ENCODE measurements at places on chromosomes 5 and 9.

DNA sequence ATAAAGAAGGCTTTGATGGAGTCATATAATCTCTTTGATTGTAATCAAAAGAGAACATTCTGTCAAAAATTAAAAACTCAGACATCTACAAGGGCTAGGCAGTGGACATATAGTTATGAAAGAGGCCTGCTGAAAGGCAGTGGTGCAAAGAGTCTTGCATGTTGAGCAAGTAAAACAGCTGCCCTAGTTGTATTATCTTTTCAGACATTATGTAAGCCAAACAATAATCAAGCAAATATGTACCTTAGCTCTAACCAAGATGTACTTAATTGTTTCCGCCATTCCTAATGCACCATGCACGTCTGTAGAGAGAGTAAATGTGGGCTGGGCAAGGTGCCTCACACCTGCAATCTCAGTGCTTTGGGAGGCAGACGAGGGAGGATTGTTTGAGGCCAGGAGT is 14.3 kb downstream of the GAPT start:
- no peak for DNase-seq

DNA sequence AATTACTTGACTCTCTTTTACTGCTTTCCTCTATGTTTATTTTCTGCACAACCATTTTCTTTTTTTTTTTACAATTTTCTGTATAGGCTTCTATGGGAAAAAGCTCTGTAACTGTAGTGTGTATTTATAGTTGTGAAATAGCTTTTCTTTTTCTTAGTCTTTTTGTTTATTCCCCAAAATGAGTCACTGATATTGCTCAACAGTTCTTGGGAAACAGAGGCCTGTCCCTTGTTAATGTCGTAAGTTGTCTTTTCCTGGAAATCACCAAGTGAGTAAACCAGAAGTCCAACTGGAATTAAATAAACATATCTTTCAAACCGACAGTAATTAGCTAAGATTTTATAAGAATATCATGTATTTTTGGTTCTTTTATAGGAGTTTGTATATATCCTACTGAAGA is 325.1 kb upstream of the PRR16 start:
- no peak for DNase-seq

DNA sequence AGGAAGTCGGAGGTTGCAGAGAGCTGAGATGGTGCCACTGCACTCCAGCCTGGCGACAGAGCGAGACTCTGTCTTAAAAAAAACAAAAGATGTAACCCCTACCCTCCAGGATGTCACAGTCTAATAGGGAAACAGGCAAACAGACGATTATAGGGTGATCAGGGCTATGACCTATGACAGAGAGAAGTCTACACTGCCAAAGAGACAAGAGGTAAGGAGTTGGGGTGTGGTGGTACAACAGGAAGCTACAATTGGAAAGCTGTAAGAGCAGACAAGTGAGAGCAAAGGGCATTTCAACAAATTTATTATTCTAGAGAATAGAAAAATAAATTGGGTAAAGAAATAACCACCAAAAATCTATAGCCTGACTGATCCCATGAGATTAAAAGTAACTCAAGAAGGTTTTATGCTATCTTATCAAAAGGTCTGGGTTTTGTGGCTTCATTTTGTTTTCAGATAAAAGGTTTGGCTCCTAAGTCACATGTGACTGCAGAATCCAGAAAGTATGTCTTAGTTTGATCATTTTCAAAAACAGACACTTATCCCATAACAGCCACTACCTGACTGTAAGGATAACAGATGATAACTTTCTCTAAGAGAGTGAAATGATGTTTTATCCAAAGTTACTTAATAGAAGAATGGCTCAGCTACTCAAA is 7.3 kb downstream of the CDC26 start:
- DNase-seq: no peak

GRCh38 chr9:127167560-127168326 is 45.3 kb upstream of the ANGPTL2 start:
- DNase-seq: no peak

DNA sequence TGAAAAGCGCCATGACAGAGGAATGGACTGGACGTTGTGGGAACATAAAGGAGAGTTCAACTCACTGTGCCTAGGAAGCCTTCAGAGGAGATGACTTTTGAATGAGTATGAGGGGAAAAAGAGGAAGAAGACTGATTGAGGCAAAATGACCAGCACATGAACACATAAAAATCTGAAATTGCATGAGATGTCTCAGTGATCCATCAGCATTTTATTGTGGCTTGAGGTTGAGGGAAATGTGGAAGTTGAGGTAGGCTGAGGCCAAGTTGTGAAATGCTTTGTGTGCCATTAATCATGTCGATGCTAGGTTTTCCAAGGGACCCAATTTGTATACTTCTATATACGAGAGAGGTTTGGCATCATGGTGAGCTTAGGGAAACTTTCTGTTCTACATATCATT is 140.9 kb upstream of the TLX3 start:
- no peak for DNase-seq

- no peak for DNase-seq
These were observed 31.3 kb downstream of the LHX6 start for GRCh38 chr9:122197426-122197825.

GRCh38 chr5:136999787-137000186 is 499.3 kb downstream of the SPOCK1 start:
- no peak for DNase-seq

- no peak for DNase-seq
These were observed 135.1 kb upstream of the ERCC6L2 start for GRCh38 chr9:95740217-95741004.

GRCh38 chr5:67092535-67092934 is 104.1 kb downstream of the CD180 start:
- no peak for DNase-seq

DNA sequence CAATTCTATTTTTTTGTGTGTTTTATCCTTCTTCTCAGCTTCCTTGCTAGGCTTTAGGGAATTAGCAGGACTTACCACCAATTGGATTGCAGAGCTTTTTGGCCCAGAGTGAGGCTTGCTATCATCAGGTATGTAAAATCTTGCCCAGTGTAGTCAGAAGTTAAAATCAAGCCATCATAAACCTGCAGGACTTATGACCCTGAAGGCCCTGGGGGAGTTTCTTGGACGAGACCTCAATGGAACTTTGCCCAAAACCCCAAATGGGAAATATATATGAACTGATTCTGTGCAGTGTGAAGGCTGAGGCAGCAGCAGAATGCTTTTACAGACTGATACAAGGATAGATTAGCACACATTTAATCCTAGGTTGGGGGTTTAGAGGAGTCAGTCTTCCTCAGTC is 287.0 kb downstream of the SH3GL2 start:
- no peak for DNase-seq

DNA sequence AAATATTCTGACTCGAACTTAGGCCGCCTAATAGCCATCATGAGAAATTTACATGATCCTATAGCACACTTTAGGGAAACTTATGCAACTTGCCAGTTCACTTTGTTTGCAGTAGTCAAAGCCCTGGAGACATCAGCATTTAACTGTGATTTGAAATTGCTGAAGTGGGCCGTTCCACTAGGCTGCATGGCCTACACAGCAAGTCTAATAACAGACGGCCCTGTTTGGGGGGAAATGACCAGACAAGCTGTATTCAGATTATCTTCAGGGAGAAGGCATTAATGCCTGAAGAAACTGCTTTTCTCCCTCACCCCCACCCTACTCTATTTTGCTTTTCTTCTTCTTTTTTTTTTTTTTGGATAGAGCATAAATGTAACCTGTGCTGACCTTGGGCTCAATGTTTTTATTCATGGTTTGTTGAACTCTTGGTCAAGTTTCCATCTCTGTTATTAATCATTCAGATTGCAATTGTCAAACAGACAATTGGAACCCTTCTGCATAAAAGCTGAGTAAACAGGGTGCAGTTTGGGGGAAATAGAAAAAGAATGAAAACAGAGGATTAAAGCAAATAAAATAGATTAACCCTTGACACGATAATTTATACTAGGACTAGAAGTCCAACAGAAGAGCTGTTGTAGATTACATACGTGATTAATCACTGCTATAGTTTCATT is 1928.2 kb upstream of the WWC1 start:
- no peak for DNase-seq

GRCh38 chr5:82992646-82993045 is 84.5 kb downstream of the TMEM167A start:
- DNase-seq: no peak

GRCh38 chr5:110099572-110099971 is 409.8 kb downstream of the MAN2A1 start:
- no peak for DNase-seq

DNA sequence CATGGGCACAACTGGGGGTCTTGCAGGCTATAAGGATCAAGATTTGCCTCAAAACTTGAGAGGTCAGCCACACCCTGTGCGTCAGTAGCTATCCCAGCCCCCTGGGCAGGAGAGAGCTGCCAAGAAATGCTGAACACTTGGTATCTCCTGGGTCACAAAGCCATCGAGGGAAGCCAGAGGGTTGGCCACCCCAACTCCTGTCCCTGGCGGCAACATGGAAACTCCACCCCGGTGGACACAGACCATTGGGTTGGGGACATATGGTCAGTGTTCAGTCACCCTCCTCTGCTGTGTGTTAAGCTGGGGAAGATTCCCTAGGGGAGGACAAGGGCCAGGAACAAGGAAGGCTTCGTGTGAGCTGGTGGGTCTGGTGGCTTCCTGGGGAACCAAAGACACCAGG is 140.6 kb downstream of the C5orf15 start:
- DNase-seq: no peak

DNA sequence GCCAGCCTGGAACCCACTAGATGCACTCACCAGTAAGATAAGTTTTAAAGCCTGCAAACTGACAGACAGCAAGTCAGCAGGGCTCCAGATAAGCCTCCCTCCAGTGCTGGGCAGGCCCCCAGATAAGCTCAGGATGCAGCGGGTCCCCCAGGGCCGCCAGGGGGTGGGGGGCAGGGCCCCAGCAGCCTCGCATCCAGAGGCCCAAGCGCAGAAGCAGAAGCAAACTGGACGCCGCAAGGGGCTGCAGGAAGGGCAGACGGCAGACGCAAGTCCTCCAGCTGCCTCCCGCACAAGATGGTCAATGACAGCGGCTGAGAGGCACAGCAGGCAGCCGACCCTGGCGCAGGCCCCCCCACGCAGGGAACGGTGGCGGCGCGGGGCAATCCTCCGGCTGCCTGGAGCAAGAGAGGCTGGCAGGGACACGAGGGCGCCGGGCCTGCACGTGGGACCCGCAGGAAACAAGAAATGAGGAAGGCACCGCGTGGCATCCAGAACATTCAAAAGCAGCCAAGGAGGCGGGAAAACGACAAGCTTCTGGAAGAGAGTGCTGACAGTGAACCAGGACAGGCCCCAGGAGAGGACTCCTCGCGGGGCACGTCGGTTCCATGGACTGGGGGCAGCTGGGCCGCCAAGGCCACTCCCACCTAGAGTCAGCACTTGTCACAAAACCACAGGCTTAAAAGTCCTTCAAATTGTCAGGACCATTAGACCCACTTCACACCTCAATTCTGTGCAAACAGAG is 49.8 kb downstream of the ROR2 start:
- DNase-seq: peak; percentile 94

DNA sequence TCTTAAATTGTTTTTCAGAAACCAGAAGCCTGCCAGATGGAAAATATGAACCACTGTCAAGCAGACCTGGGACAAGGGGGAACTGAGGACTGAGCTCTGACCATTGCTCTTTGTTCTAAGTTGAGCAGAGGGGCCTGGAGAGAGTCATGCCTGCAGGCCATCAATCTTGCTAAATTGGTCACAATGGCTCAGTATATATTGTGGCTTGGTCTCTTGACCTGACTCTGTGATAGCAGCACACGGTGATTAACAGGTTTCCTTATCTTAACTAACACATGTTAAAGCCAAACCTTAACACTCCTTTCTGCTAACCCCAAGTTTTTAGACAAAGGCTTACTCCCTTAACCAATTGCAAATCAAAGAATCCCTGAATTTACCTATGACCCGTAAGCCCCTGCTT is 1281.2 kb upstream of the NUDT12 start:
- DNase-seq: no peak

DNA sequence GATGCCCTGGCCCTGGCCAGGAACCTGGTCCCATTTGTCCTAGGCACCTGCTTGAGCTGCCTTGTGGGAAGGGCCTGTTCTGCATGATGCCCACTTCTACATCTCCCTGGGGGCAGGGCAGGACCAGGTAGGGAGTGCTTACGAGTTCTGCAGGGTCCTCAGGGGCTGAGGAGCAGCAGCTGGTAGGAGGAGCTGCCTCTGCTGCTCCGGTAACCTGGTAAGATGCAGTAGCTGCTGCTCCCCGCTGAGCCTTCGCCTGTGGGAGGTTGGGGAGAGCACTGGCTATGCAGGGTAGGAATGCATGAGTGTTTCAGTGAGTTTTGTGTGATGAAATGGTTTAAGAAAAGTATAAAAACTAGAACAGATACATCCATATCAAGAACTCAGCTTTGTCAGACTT is 13.6 kb downstream of the LRRC8A start:
- DNase-seq: no peak

DNA sequence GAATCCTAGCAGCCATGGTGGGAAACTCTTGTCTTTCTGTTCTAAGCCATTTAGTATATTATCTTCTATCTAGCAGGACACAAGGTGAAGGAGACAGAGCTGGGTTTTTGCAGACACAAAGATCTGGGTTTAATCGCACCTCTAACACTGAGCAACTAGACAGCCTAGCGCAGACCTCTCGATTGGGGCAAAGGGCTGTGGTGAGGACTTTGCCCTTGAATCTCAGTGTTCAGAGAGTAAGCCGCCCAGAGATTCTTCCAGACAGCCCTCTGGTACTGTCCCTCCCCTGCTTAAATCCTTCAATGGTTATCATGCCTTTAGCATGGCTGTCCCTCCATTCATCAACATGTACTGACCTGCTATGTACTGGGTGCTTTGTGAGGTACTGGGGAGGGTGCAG is 128.1 kb downstream of the CRB2 start:
- no peak for DNase-seq

DNA sequence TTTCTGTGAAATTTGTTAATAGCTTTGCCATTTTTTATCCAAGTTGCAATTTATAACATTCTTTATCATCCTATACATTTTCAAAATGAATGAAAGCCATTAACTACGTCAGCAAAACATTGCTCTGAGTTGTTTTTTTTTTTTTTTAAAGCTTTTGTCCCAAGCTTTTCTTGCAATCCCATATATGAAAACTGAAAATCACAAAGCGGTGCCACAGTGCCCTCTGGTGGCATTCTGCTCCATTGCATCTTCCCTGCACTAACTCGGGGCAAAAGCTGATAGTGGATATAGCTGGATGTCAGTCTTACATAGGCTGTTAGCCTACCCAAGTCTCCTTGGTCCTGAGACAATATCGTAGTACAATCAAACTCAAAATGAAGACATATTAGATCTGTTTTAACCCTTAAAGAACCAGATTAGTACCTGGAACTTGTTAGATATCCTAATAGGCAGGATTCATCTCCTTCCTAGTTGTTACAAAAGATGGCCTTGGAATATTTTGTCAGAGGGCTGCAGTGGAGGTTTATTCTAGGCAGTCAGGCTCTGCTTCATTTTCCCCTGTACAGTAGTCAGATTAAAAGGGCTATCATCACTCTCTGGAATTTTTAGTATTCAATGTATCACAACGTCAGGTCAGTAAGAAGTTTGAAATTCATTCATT is 669.9 kb downstream of the PTPRD start:
- DNase-seq: peak; percentile 69

Data from WERI-Rb-1 (cell line).